HCEC 1CT (cell line): ENCODE measurements at places on chromosomes 12 and 14.

DNA sequence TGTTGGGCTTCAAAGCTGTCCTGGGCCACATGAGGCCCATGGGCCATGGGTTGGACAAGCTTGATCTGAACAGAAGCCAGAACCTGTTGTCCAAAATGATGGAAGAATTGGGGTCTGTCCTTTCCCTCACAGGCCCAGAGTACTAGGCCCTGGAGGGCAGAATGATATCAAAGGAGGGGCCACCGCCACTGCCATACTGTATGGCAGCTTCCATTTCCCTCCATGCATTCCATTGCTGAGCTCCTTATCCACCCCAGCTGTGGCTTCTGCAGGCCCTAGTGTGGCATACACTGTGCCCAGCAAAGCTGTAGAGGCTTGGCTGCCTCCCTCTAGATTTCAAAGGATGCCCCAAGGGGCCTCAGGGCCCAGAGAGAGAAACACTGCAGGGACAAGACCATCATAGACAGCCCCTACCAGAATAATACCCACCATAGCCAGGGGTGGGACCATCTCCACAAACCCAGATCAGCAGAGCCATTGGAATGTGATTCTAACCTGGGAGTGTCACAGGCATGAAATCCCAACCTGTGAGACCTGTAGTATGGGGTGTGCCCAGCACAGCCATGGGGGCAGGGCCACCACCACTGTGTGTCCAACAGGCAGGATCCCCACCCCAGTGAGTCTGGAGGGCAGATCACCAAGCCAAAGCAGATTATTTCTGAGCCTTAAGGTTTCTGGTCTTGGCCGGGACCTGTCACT, 61.4 kb upstream of the BEGAIN start:
- no peak for DNase-seq

- DNase-seq = no peak
Measured at GRCh38 chr14:78666336-78667056, 496.3 kb downstream of the NRXN3 start.

- DNase-seq = no peak
Measured at GRCh38 chr12:107736914-107737313, 24.0 kb downstream of the PRDM4 start.

DNA sequence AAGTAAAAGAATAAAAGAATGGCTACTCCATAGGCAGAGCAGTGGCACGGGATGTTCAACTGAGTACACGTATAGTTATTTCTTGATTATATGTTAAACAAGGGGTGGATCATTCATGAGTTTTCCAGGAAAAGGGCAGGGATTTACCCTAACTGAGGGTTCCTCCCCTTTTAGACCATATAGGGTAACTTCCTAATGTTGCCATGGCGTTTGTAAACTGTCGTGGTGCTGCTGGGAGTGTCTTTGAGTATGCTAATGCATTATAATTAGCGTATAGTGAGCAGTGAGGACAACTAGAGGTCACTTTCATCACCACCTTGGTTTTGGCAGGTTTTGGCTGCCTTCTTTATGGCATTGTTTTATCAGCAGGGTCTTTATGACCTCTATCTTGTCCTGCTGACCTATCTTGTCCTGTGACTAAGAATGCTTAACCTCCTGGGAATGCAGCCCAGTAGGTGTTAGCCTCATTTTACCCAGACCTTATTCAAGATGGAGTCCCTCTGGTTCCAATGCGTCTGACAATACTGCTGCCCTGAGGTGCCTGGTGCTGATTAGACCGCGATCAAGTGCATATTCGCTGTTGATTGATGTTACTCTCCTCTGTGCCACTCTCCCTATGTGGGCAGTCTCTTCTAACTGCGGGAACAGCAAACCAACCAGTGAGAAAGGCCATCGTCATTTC, 67.6 kb upstream of the AMN1 start:
- DNase-seq = no peak

- DNase-seq = no peak
Measured at GRCh38 chr12:129231491-129231890, 378.2 kb downstream of the GLT1D1 start.

DNA sequence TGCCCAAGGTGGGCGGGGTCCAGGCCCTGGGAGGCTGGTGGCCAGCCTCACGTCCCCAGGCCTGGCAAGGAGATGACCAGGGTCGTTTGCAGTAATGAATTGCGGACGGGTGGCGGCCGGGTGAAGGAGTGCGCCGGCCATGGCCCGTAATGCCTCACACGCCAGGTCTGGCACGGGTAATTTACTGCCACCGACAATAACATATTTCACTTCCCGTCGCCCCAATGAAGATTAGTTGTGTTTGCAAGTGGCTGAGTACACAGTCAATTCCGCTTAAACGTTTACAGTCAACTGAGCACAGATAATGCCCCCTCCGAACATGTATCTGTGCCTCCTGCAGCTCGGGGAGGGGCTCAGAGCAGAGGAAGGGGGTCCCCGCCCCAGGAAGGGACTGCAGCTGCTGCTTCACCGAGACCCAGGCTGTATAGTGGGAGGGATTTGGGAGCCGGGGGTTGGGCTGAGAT, 48.3 kb downstream of the MVK start:
- no peak for DNase-seq

- no peak for DNase-seq
Measured at GRCh38 chr12:105581420-105581819, 250.9 kb downstream of the C12orf75 start.

- DNase-seq = no peak
Measured at GRCh38 chr14:100529561-100530031, 57.6 kb downstream of the BEGAIN start.
